ENCODE measurements at places on chromosomes 3 and 15.

- H3K4me1 ChIP-seq = no peaks in the 10 kb centered on the region
- no peak overlapping the region for H3K4me3 ChIP-seq
- H3K27ac ChIP-seq = no peak overlapping the region
Observed at GRCh38 chr3:79175870-79176269, 591.9 kb downstream of the ROBO1 start.

DNA sequence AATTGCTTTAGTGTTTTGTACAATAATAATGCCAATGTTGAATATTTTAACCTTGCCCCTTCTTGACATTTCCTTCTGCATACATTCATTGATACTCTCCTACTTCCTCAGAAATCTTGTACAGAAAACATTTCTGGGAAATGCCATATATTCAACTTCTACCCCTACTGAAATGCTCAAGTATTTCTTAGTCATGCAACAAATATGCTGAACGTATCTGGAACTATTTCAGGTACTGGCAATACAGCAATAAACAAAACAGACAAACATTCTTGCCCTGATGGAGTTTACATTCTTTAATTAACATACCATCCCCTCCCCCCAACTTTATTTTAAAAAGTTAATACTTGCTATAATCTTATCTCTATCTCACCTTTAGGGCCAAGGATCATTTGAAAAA is 147.2 kb downstream of the STAG1 start:
- no peaks in the 10 kb centered on the region for H3K4me1 ChIP-seq
- H3K27me3 ChIP-seq = no peaks in the 10 kb centered on the region
- H3K4me3 ChIP-seq = no peak overlapping the region
- H3K36me3 ChIP-seq = peaks cover 11% of the 10 kb centered on the region
- DNase-seq = no peak

DNA sequence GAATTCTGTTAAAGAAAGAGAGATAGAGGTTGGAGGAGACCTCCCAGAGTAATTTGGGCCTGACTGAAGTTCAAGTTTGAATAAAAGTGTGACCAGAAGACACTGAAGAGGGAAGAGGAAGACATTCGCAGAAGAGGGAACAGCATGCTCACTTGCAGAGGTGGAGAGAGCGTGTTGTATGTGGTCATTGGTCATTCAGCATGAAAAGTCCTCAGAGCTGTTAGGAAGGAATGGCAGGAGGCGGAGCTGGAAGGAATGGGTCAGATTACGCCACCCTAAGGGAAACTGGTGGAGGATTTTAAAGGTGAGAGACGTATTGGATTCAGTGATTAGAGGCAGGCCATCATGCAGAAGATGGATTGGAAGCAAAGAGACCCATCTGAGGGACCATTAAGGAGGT is 41.6 kb downstream of the IQCH start:
- no peaks in the 10 kb centered on the region for H3K4me1 ChIP-seq
- H3K27ac ChIP-seq = no peak overlapping the region
- no peaks in the 10 kb centered on the region for H3K27me3 ChIP-seq
- DNase-seq = no peak
- no peaks in the 10 kb centered on the region for H3K36me3 ChIP-seq
- no peak overlapping the region for H3K4me3 ChIP-seq

DNA sequence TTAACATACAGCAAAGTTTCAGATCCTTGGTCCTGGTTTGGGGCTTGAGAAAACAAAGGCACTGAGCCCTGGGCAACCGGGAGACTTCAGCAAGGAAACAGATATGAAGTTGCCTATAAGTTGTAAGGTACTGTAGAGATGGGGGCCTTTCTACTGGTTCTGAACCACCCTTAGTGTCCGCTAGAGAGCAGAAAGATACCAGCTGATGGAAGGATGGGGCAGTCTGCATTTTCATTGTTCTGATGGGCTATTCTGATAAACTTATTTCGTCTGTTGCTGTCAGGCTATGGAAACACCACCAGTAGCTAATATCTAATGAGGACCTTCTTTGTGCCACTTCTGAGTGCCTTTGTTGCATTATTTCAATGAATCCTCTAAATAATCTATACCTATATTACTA is 38.7 kb downstream of the FGD5 start:
- H3K27ac ChIP-seq = no peak overlapping the region
- DNase-seq = no peak
- H3K4me1 ChIP-seq = peaks cover 12% of the 10 kb centered on the region
- no peaks in the 10 kb centered on the region for H3K27me3 ChIP-seq
- no peaks in the 10 kb centered on the region for H3K36me3 ChIP-seq
- H3K4me3 ChIP-seq = no peak overlapping the region

- peaks cover 8% of the 10 kb centered on the region for H3K4me1 ChIP-seq
- H3K27ac ChIP-seq = no peak overlapping the region
- no peak for DNase-seq
Observed at GRCh38 chr3:171028779-171029232, 2.3 kb upstream of the SLC2A2 start.

DNA sequence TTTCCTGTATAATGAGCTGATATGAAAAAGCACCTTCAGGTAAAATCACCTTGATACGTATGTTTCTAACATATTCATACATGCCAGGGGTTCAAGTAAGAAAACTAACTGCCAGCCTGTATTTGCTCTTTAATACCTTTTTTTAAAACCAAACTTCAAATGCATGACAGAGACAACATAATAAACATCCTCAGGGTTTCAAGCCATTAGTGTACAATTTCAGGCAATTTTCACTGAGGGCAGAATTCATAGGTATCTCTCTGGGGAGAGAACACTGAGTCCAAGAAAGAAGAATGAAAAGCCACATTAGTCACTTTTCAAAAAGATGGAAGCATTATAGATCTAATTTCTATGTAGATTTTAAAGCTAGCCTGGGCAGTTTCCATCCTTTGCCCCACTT is 26.9 kb downstream of the MINDY4B start:
- no peak for DNase-seq
- no peaks in the 10 kb centered on the region for H3K4me1 ChIP-seq
- H3K27me3 ChIP-seq = no peaks in the 10 kb centered on the region

- DNase-seq = no peak
- H3K4me3 ChIP-seq = no peak overlapping the region
Observed at GRCh38 chr3:45772341-45773035, 23.8 kb downstream of the SLC6A20 start.

DNA sequence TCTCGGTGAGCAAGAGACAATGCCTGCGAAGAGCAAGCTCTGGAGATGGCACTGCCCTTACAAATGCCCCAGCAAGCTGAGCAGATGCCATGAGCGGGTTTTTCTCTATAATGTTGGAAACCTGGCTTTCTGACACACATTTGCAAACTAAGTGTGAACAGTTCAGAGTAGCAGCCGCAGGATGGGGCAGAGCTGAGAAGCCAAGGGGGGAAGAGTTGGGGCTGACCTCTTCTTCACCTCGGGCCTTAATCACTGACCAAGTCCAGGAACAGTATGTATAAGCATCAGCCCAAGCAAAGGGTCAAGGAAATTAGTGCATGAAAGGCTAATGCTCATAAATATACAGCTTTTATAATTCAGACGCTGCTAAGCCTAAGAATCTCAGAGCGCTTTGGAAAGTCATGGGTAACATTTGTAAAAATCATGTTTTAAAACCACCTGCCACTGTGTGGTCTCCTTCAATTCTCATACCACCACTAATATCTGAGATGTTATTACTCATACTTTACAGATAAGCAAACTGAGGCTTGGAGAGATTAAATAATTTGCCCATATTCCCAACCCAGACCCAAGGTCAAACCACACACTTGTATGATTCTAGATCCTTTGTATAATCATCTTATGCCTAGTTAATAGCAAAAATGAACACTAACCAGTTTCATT is 603.4 kb downstream of the FOXP1 start:
- peaks cover 3% of the 10 kb centered on the region for H3K36me3 ChIP-seq
- no peak overlapping the region for H3K27ac ChIP-seq
- H3K4me1 ChIP-seq = peaks cover 6% of the 10 kb centered on the region
- no peak for DNase-seq

Measured in spinal cord (tissue), 10 donors.